Stimulated activated CD4-positive, alpha-beta T cell treated with anti-CD3 and anti-CD28 coated beads, Interleukin-12 subunit alpha, Interleukin-12 subunit beta, amount 100 ng/mL, for 4 hours (primary cell): ENCODE measurements at places on chromosomes 5 and 9.
A peak's percentile ranks its signal among the peaks of the same experiment; 100 is the strongest.

DNA sequence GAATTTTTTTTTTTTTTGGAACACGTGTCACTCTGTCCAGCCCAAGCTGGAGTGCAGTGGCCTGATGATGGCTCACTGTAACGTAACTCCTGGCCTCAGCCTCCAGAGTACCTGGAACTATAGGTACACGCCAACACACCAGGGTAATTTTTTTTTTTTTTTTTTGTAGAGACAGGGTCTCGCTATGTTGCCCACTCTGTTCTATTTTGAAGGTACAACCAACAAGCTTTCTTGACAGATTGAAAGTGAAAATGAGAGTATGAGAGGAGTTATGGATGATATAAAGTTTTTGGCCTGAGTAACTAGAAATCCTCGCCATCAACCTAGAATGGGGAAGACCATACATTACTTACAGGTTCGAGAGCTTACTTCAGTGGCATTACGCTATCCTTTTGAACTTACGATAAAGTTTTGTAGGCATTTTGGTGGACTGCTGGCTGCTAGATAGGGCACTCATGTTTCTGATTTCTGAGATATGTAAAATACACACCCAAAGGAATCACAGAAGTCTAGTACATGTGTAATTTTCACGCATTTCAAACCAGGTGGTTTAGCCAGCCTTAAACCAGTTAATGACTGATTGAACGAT is 806 bp upstream of the CDC42SE2 start:
- DNase-seq, result no peak

DNA sequence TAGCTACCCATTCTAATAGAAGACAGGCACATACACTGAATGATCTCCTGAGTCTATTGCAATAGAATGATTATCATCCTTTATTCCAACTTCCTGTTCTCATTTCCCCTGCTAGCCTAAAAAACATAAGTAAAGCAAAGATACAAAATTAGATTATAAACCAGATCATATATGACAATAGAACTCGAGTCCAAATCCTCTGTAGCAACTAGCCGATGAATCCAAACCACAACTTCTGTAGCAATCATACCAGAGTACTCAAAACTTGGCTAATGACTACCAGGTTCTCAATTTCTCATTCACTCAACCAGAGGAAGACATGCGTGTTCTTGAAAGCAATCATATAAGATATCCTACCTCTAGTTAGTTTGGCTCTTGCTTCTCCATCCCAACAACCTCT is 622.1 kb downstream of the PSAT1 start:
- no peak for DNase-seq

DNA sequence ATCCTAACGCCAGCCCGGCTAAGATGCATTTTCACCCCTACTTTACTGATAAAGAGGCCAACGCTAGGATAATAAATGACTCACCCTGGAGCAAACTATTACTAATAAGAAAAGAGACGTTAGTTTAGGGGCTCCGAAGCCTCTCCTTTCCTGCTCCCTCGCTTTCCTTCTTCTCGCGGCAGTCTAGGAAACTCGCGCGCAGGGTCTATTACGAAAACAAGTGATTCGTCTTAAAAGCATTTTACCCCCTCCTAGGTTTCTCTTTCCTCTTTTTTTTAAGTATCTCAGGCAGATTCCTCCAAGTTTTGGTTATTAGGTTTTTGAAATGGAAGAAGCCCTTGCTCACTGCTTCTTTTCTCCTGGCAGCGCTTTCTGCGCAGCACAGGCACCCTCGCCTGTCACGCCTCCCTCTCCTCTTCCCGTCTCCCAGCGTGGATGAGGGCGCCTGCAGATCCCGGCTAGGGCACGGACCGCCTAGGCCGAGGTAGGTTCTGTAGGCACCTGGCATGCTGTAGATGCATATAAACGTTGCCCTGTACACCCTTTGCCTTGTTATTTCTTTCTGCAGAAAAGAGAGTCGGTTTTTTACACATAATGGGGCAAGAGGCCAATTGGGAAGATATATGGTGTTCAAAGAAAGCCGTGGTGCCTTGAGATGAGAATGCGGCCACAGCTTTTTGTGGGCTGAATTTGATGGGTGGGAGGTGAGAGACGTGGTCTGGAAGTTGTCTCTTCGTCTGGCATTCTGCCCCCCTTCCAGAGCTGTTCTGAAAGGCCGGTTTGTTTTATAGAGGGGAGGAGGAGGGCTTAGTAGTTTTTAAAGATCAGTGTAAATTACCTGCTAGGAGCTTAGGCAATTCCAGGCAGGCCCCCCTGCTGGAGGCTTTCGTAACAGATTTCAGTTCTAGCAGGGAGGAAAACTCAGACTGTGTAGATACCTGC is 983 bp downstream of the GCNT1 start:
- DNase-seq, result no peak

- no peak for DNase-seq
These were observed 701.5 kb upstream of the MEF2C start for GRCh38 chr5:89584339-89584956.

- no peak for DNase-seq
These were observed 88.8 kb upstream of the EQTN start for GRCh38 chr9:27385606-27386322.

DNA sequence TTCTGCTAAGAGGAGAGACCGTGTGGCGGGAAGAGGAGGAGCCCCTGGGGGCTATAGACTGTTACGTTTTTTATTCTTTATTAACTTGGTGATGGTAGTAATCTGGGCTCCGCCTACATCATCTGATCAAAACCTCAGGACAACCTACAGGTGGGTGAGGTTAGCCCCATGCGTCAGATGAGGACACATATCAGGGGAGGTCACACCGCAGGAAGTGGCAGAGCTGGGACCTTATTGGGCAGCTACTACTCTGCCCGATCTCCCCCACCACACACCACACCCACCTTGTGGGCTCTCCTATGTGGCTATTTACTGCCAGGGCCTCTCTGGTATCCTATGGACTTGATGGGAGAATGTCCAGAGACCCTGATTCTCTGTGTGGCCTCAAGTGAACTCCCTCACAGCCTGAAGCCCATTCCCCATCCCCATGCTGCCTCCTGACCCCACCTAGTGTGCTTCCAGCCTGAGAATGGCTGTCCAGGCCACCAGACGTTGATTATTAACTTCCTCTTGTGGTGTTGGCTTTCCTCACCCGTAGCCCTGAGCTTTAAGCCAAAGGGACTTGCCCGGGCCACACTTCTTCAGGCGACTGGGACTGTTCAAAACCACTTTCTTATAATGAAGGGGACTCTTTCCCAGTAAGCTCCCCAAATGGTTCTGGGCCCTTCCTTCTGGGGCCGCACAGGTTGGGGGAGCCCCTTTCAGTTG is 8.2 kb downstream of the UNC5A start:
- DNase-seq, result no peak

GRCh38 chr5:136894070-136894469 is 528.7 kb upstream of the TRPC7 start:
- DNase-seq, result no peak

GRCh38 chr5:178394074-178394473 is 161.5 kb upstream of the PHYKPL start:
- DNase-seq, result no peak

DNA sequence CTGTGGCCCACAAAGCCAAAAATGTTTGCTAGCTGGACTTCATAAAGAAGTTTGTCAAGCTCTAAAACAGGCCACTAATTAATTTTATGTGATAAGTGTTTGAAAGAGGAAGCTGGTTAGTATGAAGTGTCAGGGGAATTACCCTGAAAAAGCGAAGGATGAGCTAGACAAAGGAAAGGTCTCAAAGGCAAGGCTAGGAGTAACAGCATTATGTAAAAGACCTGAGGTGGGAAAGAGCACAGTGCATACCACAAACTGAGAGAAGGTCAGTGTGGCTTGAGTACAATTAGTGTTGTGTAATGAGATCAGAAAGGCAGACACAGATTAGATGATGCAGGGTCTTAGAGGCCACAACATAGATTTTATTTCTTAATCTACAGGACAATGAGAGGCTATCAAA is 29.6 kb downstream of the RC3H2 start:
- no peak for DNase-seq

- DNase-seq, result no peak
These were observed 28.5 kb downstream of the GSN start for GRCh38 chr9:121296213-121297127.

DNA sequence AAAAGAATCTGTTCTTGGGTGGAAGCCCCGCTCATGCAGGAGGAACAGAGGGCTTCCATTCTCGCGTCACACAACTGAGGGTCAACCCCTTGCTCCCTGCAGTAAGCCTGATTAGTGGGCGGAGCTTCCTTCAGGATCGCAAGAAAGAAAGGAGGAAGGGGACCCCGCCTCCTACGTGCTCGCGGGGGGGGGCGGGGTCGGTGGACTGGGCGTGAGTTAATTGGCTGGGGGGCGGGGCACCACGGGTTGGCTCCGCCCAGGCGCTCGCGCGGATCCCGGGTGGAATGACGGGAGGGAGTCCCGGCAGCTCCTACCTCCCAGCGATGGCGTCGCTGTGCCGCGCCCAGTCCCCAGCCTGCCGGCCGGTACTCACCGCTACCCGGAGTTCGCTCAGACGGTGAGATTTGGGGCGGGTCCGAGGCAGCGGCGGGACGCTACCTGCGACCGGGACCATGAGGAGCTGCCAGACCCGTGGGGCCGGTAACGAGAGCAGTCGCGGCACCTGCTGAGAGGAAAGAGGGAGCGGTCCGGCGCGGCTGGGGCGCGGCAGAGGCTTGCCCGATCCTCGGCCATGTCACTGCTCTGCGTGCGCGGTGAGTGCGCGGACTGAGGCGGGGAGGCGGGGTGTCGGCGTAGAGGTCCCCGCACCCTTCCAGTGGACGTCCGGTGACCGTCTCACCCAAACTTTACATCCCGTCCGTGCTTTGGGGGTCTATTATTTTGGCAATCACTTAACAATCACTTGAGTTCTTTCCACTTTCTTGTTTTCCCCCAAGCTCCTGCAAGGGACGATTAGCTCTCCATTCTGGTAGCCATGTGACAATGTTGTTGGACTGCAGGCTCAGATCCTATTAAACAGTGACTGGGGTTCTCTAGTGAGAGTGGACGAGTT is at the start of gene UNC13B:
TSS of gene UNC13B (plus strand) at position 297 of the 892 bp plus-strand sequence. CDS start at position 572, 275 bp downstream.
- peak; percentile 78 for DNase-seq

GRCh38 chr9:138070815-138071214 is 193.2 kb downstream of the CACNA1B start:
- DNase-seq, result no peak

GRCh38 chr5:147479444-147479843 is 30.4 kb downstream of the DPYSL3 start:
- no peak for DNase-seq

DNA sequence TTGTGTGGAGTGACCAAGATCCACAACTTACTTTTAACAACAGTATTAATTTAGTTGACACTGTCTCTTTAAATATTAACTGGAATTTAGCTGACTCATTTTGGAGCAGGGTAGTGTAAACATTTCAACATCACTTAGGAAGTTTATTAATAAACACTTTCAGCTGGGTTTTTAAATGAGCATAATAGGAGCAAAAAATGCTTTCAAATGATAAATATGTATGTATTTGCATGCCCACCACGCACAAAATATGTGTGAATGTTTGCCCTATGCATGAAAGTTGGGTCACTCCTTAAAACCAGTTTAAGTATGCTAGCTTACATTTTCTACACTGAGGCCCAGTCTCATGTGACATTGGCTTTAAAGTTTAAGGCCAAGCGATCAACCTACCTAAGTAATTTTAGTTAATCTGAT is 2.9 kb downstream of the ZFAND5 start:
- DNase-seq, result no peak

DNA sequence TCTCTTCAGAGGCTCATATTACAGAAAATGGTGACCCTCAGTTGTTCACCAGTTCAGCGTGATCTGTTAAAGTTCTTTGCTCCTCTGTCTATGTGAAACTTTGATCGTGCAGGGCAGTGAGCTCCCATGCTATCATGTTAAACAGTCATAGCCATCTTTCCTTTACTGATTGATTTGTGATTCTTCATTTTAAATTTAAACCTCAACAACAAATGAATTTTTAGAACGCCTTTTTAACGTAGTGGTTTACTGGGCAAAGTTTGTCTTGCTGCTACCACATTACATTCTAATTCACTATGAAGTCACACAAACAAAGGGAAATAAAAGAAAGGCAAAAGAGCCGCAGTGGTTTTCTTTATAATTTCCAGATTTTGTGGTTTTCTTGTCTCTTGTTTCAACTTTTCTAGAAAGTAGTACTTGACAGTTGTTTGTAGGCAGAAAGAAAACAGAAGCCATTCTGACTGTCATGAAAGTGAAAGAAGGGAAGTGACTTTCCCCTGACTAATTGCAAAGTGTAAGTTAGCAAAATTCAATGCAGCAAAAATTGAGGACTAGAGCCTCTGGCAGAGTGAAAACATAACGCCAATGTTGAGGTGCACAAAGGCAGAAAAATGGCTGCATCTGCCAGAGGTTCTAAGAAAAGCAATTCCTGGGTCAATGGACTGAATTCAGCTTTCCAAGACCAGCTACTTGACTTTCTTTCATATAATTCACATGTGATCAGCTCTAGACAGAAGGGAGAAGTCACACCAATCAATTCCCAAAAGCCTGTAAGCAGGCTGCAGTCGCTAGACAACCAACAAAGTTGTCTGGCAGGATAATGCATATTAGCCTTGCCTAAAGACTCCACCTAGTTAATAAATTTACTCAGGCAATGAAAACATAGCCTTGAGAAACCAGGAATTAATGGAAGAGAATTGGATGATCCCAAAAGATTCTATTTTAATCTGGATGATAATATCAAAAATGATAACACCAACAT is 7.1 kb upstream of the IFNA6 start:
- DNase-seq, result no peak

- no peak for DNase-seq
These were observed 35.3 kb upstream of the SPRY4 start for GRCh38 chr5:142360051-142360498.

GRCh38 chr5:10565785-10566542 is 2.1 kb downstream of the ANKRD33B start:
- no peak for DNase-seq

DNA sequence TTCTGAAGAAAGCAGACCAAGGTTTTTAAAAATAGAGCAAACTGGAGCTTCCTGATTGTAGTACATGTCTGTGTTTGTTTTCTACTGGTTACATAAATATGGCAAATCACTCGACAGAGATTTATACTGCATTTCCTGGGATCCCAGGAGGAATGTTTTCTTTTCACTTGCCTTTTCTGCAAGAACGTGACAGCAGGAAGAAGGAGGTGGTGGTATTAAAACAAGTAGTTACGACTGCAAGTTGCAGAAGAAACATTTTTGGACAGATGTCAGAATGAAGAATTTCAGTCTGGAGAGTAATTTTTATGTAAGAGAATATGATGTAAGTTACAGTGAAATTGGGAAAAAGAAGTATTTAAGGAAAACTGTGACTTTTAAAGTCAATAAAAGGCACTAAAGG is 253.7 kb upstream of the NFIL3 start:
- no peak for DNase-seq

DNA sequence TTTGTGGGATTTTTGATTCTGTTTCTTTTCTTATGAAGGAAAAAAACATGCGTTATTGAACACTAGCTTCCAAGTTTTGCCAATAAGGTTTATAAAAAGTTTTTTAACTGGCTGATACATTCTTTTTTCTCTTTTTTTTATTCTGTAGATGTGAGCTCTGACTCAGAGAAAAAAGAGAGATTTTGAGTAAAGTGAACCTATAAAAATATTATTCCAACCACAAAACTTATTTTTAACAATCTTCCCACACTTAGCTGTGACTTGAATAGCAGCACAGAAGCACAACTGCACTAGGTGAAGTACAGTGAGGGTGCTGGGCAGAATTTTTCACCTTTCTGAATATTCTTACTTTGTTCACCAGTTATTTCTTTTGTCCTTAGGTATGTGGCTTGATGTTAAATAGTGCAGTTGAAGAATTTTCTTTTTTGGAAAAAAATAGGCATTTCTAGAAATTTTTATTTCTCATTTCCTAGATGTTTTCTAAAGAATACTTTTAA is 41.6 kb downstream of the CHSY3 start:
- no peak for DNase-seq
